Activated T-cell treated with anti-CD3 and anti-CD28 coated beads, Interleukin-2, amount 50 U/mL, for 4 hours (primary cell): ENCODE measurements at places on chromosomes 5 and 9. TPM values are rescaled to one million over a fixed set of nuclear protein-coding genes. Genes with fewer than 3 reads are reported as not detected.

PTPN3 gene
- 0.08 TPM for total RNA-seq

CEP78 gene
- total RNA-seq = 29.6 TPM

DNA sequence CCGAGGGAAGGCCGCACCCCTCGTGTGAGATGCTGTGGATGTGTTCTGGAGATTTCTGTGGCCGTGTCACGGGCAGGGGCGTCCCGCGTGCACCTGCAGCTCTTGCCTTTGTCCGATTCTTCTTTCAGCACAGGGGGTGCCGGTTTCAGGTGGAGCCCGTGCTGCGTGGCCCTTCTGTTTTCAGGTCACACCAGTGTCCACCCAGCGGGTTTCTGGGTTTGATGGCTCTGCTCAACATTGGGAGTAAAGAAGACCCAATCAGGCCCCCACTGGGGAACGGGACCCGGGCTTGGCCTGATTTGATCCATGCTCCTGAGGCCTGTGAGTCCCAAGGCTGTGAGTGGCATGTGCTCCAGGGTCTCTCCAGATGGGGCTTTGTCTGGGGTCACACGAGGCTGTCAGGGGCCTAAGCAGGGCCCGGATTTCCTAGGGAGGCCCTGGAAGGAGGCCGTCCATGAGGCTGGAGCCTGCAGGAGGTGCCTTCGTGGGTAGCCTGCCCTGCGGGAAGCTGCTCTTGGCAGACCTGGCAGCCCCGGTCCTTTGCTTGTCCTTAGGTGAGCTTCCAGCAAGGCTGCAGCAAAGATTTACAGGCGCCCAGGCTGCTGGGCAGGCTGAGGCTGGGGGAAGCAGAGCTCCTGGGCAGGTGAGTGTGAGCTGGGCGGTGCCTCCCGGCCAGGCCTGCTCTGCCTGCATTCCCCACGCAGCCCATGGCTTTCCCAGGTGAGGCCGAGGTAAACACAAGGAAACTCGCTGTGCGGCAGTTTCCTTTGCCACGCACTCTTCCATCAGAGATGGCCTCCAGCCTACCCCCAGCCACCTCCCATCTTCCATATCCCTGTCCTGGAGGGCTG is 12.8 kb downstream of the MRPL36 start:
- DNase-seq = no peak

DNA sequence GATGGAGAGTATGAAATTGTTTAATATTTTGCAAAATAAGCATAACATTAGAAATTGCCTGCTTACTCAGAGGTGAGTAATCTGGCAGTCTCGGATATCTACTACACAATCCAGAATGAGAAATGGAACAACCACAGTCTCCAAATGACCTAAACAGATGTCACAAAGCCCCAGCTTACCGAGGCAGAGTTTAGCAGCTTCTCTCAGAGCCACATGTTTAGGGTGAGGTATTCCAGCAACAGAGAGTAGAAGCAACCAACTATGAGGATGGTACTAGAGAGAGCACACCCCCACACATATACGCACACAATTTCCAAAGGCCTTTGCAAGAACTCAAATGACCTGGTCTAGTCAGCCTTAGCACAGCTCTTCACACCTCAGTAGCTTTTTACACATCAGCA is 122.7 kb upstream of the LPAR1 start:
- no peak for DNase-seq

DNA sequence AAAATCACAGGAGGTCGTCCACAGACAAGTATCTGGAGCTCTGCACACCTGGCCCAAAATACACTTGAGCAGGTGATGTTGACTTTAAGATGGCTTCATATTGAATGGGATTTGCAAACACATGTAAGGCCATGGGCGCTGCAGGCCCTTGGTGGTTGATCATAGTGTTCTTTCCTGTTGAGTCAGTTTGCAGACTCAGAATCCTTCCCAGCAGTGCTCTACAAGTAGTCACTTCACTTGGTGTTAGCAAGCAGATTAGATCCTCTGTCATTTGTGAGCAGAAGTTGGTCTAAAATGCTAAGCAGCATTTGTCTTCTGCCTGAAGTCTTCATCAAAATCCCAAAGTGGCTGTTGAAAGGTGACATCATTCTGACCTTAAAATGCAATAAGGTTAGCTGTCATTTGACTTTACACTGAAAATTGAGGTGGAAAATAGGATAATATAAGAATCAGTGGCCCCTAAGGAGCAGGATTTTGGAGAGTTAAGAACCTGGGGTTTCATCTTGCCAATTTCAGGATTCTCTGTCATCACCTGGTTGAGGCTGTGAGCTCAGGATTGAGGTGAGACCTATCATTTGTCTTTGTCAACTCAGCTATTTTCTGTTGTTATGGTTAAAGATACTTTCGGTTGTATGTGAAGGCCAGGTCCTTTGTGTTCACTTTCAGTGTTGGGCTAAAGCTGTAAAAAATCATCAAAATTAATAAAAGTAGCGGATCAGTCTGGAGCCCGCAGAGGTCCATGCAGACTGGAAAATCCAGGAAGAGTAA is 114.5 kb downstream of the LRRC70 start:
- no peak for DNase-seq

GRCh38 chr5:6496207-6496584 is 47.5 kb downstream of the UBE2QL1 start:
- DNase-seq = no peak

DNA sequence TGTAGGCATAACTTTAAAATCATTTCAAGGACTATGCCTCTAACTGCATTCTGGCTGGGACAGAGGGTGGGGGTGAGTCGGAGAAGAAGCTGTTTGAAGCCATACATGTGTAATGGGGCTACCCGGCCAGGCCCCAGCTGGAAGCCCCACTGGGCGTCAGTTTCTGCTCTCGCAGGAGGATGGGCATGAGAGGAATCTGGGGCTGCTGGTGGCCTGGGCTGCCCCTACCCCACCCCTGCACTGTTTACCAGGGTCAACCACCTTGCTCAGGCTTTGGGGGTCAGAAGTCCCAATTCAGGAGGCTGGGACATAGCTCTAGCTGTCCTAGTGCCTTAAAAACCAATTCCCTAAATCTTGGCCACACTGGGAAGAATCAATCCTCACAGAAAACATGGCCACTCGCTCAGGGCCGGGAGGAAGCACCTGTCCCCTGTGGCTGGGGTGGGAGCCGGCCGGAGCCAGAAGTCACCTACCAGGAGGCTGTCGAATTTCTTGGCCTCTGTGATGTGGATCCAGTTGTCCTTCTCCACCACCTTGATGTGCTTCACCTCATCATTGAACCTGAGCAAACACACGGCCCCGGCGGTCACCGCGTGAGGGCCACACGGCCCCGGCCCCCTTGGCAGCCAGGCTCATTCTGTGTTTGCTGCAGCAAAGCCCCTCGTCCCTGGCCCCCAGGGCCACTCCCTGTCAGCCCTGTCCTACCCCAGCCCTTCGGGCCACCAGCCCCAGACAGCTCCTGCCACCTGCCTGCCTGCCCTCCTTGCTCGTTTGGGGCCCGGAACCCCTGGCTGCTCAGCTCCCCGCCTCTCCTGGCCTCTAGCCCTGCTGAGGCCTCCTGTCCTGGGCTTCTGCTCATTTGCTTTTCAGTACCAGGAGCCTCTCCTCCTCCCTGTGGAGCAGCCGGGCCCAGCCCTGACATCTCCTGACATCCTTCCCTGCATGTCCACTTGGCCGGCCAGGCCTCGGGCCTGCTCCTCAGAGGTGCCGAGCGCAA is 33.6 kb upstream of the SARDH start:
- no peak for DNase-seq

DNA sequence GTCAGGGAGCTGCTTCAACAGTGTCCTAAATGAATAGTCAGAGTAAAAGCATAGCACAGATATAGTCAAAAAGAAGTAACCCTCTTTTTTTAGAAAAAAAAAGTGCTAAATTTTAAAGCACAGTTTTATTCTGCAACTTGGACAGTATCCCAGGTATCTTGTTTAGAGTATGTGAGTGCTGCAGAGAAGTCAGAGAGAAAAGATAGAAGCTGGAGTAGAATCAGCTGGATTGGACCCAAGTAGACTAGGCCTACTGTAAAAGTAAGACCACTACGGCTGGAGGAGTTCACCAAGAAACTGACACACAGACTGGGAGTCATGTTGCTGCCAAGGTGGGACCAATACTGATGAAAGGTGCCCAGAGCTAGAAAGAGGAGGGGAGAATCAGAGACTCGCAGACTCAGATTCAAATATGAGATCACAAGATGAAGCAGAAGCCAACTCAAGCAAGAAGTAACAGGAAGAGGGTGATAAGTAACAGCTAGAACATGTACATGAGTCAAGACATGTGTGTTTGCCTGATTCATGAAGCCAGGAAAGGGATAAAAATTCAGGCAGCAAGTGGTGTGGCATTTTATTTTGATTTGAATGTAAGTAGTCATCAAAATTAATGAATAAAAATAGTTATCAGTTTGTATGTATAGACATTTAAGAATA is 25.6 kb upstream of the TUSC1 start:
- DNase-seq = no peak

DNA sequence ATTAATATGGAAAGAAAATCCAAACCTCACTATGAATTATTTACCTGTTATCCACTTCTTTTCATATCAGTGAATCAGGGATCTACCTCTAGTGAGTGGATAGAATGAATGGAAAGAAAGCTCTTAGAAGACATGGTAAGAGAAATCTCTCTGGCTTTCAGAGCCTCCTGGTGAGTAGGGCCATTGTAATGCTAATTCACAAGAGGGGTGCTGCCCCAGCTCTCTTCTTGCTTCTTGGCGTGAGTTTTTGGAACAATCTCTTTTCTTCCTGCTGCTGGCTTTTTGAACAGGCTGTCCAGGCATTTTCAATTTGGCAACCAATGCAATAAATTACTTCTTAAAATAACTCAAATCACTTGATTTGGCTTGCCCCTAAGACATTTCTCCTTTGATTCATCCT is 49.9 kb upstream of the KCNN2 start:
- no peak for DNase-seq

GRCh38 chr9:114366334-114367128 is 21.3 kb downstream of the AKNA start:
- DNase-seq = no peak

DNA sequence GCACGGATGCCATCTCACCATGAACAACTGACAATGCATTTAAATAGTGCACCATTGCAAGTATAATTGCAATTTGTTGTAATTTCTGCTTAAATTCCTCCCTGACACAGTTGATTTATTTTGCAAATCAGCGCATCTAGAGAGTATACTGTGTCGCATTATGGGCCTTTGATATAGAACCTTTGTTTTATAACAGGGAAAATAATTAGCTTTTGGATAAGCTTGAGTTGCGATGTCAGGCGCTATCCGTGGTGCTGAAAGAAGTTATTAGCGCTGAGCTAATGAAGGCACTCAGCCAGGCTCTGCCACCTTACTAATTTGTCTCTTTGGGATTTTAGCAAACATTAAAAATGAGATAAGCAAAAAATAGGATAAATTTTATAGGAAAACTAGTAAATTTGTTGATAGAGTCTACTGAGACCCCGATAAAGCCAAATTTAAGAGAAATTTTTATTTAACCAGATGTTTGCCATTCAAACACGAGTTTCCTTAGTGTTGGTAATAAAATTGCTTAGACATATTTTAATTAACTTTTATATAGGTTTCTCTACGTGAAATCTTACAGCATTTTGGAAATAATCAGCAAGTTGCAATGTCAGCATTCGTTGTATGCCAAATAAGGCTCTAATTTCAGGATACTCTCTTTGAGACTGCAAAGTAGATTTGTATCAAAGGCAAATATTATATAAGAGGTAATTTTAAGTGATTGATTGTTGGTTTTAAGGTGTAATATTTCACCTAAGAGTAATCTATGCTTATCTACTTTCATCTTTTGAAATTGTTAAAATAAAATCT is 355.5 kb downstream of the TLR4 start:
- no peak for DNase-seq
